ENCODE measurements at places on chromosomes 11 and 22.

- no peak overlapping the region for H3K27ac ChIP-seq
- no peaks in the 10 kb centered on the region for H3K27me3 ChIP-seq
- peaks cover 54% of the 10 kb centered on the region for H3K4me1 ChIP-seq
- H3K36me3 ChIP-seq, result peaks cover 6% of the 10 kb centered on the region
- H3K4me3 ChIP-seq, result peak overlapping the region; percentile 31
Observed at GRCh38 chr11:124758355-124759265, 3.5 kb downstream of the ESAM start.

DNA sequence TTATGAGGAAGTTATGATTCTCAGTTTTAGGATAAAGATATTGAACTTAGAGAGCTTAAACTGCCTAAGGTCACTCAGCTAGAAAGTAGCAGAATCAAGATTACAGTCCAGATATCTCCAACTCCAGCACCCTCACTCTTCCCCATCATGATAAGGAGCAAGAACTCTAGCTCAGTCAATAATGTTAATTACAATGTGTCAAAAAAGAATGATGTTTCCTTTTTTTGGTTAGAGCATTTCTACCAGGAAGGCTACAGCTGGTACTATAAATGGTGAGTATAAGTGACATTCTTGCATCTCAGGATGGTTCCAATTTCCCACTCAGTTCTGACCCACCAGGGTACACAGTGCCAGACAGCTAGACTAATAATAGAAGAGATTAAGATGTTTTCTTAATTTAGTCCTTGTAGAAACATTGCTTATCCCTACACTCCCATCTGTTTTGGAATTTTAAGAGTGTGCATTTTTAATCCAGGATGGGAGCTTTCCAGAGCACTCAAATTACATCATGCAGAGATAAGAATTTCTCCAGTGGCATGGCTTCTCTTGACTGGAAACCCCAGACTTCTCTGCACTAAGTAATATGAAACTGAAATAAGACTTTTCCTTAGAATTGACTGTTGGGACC is 21.6 kb upstream of the BBOX1 start:
- H3K4me3 ChIP-seq, result no peak overlapping the region
- DNase-seq, result no peak
- no peaks in the 10 kb centered on the region for H3K4me1 ChIP-seq
- no peaks in the 10 kb centered on the region for H3K27me3 ChIP-seq

DNA sequence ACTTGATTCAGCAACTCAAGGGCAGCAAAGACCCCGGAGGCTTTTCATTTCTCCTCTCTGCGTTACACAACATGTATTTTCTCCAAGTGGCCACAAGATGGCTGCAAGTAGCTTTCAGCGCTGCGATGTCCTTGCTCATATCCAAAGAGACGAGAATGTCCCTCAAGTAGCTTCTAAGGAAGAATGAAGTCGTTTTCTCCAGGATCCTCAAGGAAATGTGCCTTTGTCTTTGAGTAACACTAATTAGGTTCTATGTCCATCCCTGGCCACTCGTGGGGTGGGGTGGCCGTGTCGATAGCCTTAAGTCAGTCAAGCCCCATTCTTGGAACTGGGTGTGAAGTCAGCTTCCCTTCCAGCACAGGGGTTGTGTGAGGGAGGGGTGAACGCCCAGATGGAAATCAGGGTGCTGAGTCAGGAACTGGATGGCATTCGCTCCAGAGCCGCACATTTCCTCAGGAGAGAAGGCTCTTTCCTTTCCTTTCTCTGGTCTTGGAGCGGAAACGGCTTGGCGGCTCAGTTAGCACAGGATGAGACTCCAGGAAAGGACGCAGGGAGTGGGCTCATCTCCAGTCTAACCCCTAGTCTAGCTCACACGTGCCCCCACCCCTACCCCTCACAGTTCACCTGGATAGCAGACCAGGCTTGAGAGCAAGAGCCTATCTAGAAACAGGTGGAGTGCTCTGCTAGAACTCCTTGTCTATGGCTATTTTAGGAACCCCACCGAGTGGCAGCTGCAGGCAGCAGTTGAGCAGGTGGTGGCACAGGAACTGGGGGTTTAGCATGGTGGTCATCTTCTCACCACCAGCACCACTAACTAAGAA is 44.3 kb downstream of the NNMT start:
- no peaks in the 10 kb centered on the region for H3K27me3 ChIP-seq
- H3K36me3 ChIP-seq, result no peaks in the 10 kb centered on the region
- peak; percentile 79 for DNase-seq

GRCh38 chr11:45087900-45088160 is 58.6 kb upstream of the PRDM11 start:
- no peaks in the 10 kb centered on the region for H3K36me3 ChIP-seq
- H3K4me1 ChIP-seq, result peaks cover 26% of the 10 kb centered on the region
- DNase-seq, result no peak
- H3K27ac ChIP-seq, result no peak overlapping the region
- no peaks in the 10 kb centered on the region for H3K27me3 ChIP-seq

DNA sequence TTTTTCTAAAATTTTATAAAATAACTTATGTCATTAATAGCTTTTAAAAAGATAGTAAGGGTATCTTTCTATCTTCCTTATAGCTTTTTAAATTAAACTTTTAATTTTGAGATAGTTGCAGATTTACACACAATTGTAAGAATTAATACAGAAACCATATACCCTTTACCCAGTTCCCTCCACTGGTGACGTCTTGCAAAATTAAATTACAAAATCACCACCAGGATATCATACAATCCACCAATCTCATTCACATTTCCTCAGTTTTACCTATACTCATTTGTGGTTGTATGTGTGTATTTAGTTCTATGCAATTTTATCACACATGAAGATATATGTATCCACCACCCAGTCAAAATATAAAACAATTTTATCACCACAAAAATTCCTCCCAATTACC is 10.0 kb downstream of the SBF2 start:
- H3K27me3 ChIP-seq, result no peaks in the 10 kb centered on the region
- H3K36me3 ChIP-seq, result no peaks in the 10 kb centered on the region
- H3K4me1 ChIP-seq, result peaks cover 24% of the 10 kb centered on the region
- no peak overlapping the region for H3K27ac ChIP-seq

GRCh38 chr11:3049430-3050243 is 7.6 kb downstream of the CARS1 start:
- H3K27me3 ChIP-seq, result no peaks in the 10 kb centered on the region
- no peak for DNase-seq
- peaks cover 23% of the 10 kb centered on the region for H3K36me3 ChIP-seq
- H3K4me3 ChIP-seq, result no peak overlapping the region
- H3K4me1 ChIP-seq, result peaks cover 11% of the 10 kb centered on the region

GRCh38 chr11:75159151-75159953 is 8.4 kb downstream of the SLCO2B1 start:
- H3K4me1 ChIP-seq, result no peaks in the 10 kb centered on the region
- H3K4me3 ChIP-seq, result no peak overlapping the region
- no peak overlapping the region for H3K27ac ChIP-seq
- H3K27me3 ChIP-seq, result no peaks in the 10 kb centered on the region
- no peak for DNase-seq
- H3K36me3 ChIP-seq, result no peaks in the 10 kb centered on the region

- peak overlapping the region; percentile 9 for H3K27ac ChIP-seq
- H3K4me1 ChIP-seq, result peaks cover 17% of the 10 kb centered on the region
- H3K27me3 ChIP-seq, result no peaks in the 10 kb centered on the region
- peaks cover 57% of the 10 kb centered on the region for H3K36me3 ChIP-seq
- H3K4me3 ChIP-seq, result peak overlapping the region; percentile 96
Observed at GRCh38 chr11:119019996-119020395, 1.4 kb downstream of the TRAPPC4 start.

DNA sequence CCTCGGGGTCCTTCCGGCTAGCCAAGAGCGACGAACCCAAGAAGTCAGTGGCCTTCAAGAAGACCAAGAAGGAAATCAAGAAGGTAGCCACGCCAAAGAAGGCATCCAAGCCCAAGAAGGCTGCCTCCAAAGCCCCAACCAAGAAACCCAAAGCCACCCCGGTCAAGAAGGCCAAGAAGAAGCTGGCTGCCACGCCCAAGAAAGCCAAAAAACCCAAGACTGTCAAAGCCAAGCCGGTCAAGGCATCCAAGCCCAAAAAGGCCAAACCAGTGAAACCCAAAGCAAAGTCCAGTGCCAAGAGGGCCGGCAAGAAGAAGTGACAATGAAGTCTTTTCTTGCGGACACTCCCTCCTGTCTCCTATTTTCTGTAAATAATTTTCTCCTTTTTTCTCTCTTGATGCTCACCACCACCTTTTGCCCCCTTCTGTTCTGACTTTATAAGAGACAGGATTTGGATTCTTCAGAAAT is 1.9 kb upstream of the GCAT start:
- peaks cover 16% of the 10 kb centered on the region for H3K4me1 ChIP-seq
- peak overlapping the region; percentile 55 for H3K4me3 ChIP-seq
- no peak for DNase-seq
- peak overlapping the region; percentile 40 for H3K27ac ChIP-seq
- H3K36me3 ChIP-seq, result no peaks in the 10 kb centered on the region

- H3K36me3 ChIP-seq, result no peaks in the 10 kb centered on the region
- no peak for DNase-seq
- no peaks in the 10 kb centered on the region for H3K27me3 ChIP-seq
- peaks cover 8% of the 10 kb centered on the region for H3K4me1 ChIP-seq
- no peak overlapping the region for H3K4me3 ChIP-seq
- peak overlapping the region; percentile 4 for H3K27ac ChIP-seq
Observed at GRCh38 chr11:105110688-105111030, 28.9 kb downstream of the CARD18 start.

DNA sequence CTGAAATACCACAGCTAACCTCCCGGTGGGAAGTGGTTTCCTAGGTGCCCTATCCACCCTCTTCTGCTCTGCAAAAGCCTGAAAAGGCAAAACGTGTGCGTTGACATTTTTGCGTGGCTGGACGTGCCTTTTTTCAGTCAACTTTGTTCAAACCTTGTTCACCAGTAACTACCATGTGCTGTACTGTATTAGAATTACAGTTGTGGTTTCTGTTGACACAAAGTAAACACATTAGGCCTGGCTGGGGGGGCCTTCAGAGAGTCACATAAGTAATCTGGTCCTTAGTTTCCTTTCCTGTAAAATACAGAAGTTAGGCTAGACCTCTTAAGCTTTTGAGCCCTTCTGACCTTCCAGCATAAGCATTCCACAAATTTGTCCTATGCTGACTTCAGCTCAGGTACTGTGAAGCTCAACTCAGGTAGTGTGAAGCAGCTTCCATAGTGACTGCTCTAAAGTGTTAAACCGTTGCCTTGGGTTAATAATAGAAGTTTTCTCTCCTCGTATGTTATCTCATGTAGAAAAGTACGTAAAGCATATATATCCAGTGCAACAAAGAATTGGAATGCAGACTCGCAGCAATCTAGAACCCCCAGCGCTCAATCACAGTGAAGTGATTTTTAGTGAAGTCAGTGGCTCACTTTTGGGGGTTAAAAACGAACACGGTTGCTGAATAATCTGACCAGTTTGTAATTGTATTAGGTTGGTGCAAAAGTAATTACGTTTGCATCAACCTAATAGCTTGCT is 1.8 kb downstream of the EWSR1 start:
- H3K4me3 ChIP-seq, result peak overlapping the region; percentile 89
- H3K36me3 ChIP-seq, result peaks cover 45% of the 10 kb centered on the region
- peak overlapping the region; percentile 100 for H3K27ac ChIP-seq
- no peak for DNase-seq
- no peaks in the 10 kb centered on the region for H3K27me3 ChIP-seq

DNA sequence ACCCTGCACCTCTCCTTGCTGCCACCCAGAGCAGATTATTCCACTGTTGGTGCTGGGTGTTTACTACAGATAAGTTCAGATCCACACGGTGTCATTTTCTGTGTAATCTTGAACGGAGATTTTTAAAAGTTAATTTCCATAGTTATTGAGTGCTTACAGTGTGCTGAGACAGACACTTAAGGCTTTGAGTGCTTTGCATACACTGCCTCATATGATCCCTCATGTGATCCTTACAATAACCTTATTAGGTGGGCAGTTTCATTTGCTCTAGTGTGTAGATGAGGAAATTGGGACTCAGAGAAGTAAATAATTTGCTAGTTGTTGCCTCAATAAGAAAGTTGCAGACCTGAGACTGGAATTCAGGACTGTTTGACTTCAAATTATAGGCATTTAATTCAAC is 32.3 kb upstream of the ME3 start:
- no peak for DNase-seq
- H3K4me3 ChIP-seq, result no peak overlapping the region
- H3K27me3 ChIP-seq, result no peaks in the 10 kb centered on the region
- no peaks in the 10 kb centered on the region for H3K36me3 ChIP-seq
- no peak overlapping the region for H3K27ac ChIP-seq

DNA sequence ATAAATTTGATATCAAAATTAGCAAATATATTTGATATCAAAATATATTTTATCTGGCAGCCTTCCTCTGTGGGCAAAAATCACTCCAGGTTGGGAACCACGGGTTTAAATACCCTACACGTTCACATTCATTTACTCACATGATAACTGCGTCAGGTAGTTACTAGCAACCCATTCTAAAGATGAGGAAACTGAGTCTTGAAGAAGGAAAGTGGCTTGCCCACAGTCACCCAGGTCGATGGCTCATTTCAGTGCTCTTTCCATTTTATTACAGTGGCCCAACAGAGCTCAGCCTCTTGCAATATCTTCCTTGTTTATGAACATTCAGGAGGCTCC is 19.2 kb upstream of the CDON start:
- H3K27ac ChIP-seq, result no peak overlapping the region
- no peaks in the 10 kb centered on the region for H3K36me3 ChIP-seq
- H3K27me3 ChIP-seq, result no peaks in the 10 kb centered on the region

GRCh38 chr11:6438979-6439571 is 1.7 kb downstream of the HPX start:
- DNase-seq, result peak; percentile 70
- peaks cover 3% of the 10 kb centered on the region for H3K27me3 ChIP-seq
- no peak overlapping the region for H3K4me3 ChIP-seq
- H3K27ac ChIP-seq, result no peak overlapping the region
- no peaks in the 10 kb centered on the region for H3K36me3 ChIP-seq

DNA sequence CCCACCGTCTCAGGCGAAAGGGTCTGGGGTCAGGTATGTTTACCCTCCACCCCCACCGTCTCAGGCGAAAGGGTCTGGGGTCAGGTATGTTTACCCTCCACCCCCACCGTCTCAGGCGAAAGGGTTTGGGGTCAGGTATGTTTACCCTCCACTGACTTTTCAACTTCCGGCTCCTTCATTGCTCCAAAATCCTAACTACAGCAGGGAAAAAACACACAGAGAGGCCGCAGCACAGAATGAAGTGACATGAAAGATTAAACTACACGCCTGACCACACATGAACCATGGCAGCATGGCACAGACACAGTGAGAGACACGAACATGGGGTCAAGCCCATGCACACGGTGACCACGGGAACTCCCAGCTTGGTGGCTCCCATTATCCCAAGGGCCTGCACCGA is 634.9 kb upstream of the B3GAT1 start:
- H3K36me3 ChIP-seq, result no peaks in the 10 kb centered on the region
- DNase-seq, result no peak
- H3K27me3 ChIP-seq, result no peaks in the 10 kb centered on the region

DNA sequence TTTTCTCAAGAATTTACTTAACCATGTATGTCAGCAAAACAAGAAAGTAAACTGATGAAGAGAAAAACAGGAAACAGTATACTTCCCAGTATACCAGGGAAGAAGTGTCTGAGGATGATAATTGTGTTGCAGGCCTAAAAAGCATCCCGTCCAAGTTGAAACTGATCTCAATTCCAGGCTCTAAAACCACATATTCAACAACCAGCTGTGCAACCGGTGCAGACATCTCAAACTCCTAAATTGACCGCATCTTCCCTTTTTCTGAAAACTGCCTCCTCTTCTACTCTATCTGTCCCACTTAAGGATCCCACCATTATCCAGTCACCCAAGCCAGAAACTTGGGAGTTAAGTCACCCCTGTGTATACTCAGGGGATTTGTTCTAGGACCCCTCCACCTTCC is 47.2 kb downstream of the CCDC83 start:
- H3K36me3 ChIP-seq, result no peaks in the 10 kb centered on the region
- no peak overlapping the region for H3K4me3 ChIP-seq
- no peak overlapping the region for H3K27ac ChIP-seq
- peak; percentile 6 for DNase-seq

GRCh38 chr22:20968281-20968977 is 1.4 kb downstream of the AIFM3 start:
- H3K36me3 ChIP-seq, result no peaks in the 10 kb centered on the region
- H3K27me3 ChIP-seq, result no peaks in the 10 kb centered on the region
- H3K4me1 ChIP-seq, result no peaks in the 10 kb centered on the region
- H3K27ac ChIP-seq, result no peak overlapping the region
- H3K4me3 ChIP-seq, result no peak overlapping the region

Measured in common myeloid progenitor, CD34-positive (primary cell).